ENCODE measurements at places on chromosomes 3 and 15.

DNA sequence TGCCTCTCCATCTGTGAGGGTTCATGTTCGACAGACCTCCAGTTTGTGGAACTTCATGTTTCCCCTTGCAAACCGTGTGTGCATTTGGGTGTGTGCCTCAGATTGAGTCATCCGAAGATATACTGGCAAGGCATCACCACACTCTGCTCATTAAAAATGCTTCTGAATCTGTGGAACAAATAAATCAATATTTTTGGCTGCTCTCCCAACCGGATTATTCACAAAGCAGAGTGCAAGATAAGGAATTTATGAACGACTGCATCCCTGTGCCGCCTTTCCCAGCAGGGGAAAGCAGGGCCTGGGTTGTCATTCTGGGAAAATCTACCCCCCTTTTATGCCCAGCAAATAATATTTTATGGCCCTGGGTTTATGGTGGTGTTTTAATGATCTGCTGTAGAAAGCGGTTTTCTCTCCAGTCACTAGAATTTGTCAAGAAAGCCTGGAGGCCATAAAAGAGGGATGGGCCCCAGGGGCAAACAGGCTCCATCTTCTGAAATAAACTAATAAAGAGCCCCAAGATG is 4.2 kb upstream of the WNT5A start:
- DNase-seq = peak; percentile 76

DNA sequence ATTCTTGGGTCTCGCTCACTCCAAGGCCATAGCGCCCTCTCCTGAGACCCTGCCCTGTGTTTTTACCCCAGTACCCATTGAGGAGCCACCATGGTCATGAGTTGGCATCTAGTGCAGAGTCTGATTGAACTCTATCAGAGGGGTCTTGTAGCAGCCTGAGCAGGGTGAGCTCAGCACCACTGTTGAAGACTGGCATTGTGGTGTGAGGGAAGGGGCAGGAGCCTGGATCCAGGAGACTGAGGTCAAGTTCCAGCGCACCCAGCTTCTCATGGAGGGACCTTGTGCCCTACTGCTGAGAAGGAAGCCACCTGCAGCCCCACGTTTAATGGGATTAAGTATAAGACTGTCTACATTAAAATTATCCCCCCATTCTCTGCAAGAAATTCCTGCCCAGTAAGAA is 65.8 kb upstream of the LARS2 start:
- DNase-seq = no peak

- no peak for DNase-seq
Observed at GRCh38 chr3:186214670-186215069, 105.8 kb upstream of the ETV5 start.

GRCh38 chr3:108718454-108718853 is 38.8 kb downstream of the RETNLB start:
- DNase-seq = no peak

DNA sequence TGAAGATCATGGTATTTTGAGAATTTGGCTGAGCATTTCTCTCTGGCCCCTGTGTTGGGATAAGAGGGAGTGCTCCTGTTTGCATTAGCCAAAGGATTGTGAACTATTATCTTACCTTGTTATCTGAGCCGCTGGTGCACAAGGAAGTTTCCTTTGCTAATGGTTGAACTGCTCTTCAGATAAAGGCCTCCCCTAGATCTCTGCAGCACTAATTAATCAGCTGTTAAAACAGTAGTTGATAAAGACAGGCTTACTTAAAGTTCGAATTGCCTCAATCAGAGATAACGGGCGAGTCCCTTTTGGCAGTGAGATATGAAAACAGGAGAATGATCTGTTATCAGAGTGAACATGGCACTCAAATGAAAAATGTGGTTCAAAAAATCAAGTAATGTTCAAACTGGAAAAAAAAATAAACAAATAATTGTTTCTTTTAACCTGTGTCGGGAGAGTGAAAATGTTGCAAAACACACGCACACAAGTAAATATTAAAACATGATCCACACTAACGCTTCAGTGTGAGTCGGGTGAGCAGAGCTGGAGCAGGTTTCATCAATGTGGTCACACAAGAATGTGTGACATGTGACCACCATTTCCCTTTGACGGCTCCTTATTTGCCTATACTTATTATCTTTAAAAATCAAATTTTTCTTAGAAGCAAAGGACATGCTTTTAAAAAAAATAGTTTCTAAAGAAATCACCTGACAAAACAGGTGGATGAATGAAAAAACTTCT is 469.1 kb downstream of the SOX2 start:
- no peak for DNase-seq

- DNase-seq = no peak
Observed at GRCh38 chr3:128317698-128318231, 148.9 kb downstream of the DNAJB8 start.

DNA sequence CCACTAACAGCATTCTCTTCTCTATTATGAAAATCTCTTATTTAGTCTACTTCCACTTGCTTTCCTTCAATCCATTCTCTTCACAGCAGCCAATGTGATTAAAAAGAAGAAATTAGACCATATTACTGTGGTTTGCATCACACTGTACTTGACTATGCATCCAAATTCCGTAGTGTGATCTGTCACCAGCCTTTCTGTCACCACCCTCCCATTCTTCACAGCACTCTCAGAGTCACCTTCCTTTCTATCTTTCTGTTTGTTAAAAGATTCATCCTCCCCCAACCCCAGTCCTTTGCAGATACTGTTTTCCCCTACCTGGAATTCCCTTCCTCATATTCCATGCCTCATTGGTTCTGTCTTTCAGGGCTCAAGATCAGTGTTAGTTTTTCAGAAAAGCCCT is 55.0 kb upstream of the ABHD10 start:
- DNase-seq = no peak

- DNase-seq = no peak
Observed at GRCh38 chr3:60932643-60933042, 318.6 kb downstream of the FHIT start.

DNA sequence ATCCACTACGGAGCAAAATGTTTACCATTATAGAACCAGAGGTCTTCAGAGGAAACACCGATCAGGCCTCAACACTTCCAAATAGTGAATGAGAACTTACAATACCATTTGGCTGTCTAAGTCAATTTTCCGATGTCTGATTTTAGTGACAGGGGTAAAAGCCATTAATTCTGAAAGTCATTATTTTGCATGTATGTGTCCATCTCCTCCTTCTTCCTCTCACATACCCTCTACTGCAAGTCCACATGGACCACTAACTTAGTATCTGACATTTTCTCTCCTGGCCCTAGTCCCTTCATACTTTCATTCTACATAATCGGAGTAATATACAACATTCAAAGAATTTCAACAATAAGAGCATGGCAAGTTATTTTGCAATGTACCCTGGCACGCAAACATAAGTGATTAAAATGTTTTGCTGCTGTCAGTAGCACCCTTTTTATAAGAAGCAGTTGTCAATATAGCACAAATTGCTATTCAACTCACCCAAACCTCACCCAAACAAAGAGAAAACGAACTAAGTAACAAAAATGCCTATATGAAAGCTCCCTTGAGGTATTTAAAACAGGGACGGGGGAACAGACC is 1.9 kb downstream of the TOP2B start:
- DNase-seq = no peak

GRCh38 chr3:177591379-177591778 is 394.1 kb upstream of the TBL1XR1 start:
- DNase-seq = no peak

DNA sequence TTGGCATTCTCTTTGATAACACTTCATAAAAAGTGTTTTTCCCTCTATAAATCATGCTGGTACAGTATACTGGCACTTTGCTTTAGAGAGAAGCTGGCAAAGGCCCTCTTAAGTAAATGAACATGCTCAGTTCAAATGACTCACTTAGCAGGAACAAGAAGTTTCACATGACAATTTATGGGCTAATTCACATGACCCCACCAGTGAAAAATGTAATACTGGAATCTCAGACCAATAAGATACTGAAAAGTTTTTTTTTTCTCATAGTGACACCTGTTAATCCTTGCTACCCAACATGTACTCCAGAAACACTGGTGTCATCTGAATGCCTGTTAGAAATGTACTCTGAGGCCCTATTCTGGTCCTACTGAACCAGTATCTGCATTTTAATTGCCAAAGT is 13.9 kb downstream of the BTBD1 start:
- peak; percentile 66 for DNase-seq

GRCh38 chr3:81154611-81155143 is 606.8 kb downstream of the GBE1 start:
- no peak for DNase-seq

GRCh38 chr3:155231792-155232191 is 61.7 kb downstream of the STRIT1 start:
- DNase-seq = no peak

DNA sequence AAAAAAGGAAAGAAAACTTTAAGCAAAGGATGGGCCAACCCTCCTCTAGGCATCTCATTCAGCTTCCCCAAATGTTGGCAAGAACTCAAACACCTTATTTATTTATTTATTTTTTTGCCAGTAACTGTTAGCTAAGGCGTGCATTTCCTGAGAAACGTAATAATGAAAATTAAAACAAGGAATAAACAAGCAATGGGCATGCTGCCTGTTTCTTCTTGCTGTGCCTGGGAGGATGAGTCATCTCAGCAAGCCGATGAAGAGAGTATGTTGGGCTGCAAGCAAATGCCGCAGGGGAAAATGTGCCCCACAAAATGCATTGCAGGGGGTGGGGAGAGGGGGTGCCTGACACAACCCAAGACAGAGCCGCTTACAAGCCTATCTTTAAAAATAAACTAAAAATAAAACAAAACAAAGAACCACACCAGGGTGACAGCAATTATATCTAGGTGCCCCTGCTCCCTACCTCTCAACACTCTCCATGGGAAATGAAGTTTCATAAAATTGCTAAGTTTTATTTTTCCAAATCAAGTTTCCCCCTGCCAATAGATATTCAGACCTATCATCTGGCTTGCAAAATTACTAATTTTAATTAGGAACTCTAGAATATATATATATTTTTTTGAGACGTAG is 40.3 kb downstream of the EIF4E3 start:
- peak; percentile 43 for DNase-seq

DNA sequence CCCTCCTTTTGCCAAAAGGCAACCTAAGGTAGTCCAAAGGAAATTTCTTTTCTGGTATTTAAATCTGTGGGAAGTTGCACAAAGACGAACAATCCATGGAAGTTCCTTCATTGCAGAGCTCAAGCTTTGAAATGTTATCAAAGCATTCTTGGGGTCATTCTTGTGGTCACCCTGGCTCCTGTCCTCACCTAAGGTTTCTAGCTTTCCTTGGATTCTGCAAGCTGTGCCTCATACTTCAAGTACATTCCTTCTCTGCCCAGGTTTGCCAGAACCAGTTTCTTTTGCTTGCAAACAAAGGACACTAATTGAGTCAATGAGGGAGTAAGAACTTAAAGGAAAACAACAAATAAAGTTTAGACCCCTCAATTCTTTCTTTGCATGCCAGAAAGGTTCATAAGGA is 329.8 kb upstream of the PDZRN3 start:
- no peak for DNase-seq

- no peak for DNase-seq
Observed at GRCh38 chr3:172098698-172099494, 59.5 kb downstream of the FNDC3B start.

- DNase-seq = no peak
Observed at GRCh38 chr3:138803006-138803653, 31.6 kb downstream of the PIK3CB start.

DNA sequence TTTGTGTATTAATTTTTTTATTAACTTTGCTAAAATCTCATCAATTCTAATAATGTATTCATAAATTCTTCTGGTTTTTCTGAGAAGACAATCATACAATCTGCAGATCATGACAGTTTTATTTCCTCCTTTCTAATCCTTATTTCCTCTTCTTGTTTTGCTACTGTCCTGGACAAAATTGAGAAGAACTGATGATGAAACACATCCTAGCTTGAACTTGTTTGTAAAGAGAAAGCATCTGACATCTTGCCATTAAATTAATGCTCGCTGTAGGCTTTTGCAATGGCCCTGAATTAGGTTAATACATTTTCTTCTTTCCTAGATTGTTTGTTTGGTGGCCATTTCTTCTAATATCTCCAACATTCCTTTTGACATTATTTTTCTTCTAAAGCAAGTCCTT is 110.9 kb upstream of the TPM1 start:
- no peak for DNase-seq

DNA sequence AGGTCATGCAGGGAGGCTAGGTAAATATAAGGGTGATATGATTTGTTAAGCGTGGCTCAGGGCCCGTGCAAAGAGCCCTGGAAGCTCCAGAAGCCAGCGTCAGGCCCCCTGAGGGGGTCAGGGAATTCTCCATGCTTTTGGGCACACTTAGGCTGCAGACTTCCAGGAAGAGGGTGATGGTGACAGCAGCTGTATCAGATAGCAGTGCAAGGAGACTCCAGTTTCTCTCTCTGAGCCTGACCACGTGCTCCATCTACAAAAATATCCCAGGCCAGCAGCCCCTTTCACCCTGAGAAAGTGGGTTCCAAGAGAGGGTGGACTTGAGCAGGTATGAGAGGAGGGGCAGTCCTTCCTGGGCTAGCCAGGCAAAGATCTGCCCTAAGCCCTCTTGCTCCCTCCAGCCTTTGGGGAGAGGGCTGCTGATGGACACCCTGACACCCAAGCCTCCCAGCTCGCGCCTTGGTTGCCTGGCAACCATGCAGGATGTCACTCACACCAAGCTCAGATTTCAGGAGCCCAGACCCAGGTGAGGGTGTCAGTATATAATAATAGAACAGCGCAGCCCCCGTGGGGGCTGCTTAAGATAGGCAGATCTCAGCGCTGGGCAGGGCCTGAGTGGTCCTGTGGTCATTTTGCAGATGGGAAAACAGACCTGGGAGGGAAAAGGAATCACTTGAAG is 35.8 kb downstream of the ATP2B2 start:
- DNase-seq = no peak

DNA sequence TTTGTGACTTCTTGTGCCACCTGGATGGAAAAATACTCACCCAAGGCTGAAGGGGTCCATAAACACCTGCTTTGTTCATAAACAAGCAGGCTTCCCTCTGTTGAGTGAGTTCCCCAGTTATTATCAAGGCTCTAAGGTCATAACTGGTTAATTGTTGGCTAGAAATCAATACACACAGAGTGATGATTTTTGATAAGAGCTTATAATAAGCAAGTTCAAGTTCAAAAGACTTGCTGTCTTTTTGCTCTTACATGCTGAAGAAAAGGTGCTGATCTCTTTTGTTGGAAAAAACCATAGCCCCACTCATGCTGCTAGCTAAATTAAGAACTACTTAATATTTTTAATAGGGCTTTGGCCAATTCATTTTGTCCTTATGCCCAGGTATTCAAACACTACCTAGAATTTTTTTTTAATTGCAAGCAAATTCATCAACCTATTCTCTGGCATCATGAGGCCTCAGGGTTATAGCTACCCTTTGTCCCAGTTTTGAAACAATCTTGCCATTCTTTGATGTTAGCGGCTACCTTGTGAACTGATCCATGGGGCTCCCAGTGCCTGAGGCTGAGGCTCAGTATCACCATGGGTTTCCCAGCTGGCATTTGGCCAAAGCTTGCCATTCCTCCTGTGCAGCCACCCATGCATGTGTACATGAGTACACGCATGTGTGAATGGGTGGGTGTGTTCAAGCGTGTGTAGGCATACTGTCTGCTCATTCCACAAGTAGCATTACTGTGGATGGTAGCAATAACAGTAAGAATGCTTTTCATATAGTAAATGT is 127.6 kb upstream of the LPP start:
- no peak for DNase-seq

- no peak for DNase-seq
Observed at GRCh38 chr15:78617076-78617475, 3.7 kb downstream of the CHRNA3 start.

GRCh38 chr15:91952216-91952615 is 98.7 kb downstream of the SLCO3A1 start:
- DNase-seq = no peak
